ENCODE measurements at places on chromosomes 2 and 18.

DNA sequence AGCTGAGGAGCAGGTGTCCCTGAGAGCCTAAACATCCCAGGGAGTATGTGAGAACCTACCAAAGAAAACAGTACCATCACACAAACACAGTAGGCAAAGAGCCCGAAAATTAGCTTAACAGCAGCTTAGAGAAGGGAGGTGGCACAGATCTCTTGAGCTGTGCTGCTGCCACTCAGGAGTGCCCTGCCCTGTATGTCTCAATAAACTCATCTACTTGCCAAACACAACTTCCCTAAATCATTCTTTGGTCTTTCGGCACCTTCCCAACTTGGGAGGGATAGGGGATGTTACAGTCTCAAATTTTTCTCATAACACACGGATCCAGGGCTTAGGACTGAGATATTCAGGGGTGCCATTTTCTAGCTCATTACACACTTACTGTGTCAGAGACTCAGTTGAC lies 45.3 kb upstream of the C1D start:
- no peak for DNase-seq

- no peak for DNase-seq
Observed at GRCh38 chr18:78999939-79000338, 20.3 kb downstream of the SALL3 start.

- no peak for DNase-seq
Observed at GRCh38 chr2:235235977-235236767, 257.7 kb upstream of the AGAP1 start.

DNA sequence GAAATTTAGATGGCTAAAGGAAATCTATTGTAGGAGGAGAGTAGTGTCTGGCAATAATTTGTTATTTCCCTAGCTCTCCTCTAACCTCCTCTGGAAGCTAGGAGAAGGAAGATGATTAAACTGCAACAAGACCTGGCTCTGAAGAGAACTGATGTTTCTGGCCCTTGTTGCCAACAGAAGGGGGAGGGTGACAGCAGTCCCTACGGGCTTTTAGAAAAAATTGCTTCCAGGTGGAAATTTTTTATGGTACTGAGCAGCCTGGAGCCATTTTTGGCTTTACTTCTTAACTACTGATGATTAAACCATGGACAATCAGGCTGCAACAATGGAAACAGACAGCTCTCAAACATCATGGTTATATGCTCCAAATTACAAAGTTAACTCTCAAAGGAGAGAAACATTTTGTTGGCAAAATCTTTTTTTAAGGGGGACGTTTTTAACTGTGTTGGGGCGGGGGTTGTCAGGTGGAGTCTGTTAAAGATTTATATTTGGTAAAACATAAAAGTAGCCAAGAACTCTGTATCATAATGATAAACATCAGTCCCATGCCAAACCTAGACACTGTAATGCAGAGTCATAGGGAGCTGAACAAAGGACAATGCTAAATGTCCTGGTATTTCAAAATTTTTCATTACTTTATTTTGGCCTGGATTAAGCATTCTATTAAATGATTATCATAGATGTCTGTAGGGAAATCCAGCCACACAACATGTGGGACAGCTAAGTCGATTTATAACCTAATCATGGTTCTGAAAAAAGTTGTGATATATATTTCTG lies 70.0 kb downstream of the EXOC6B start:
- DNase-seq, result no peak

- no peak for DNase-seq
Observed at GRCh38 chr2:98160554-98160953, 73.6 kb downstream of the VWA3B start.

- no peak for DNase-seq
Observed at GRCh38 chr2:83674050-83674449, 785.0 kb downstream of the SUCLG1 start.

DNA sequence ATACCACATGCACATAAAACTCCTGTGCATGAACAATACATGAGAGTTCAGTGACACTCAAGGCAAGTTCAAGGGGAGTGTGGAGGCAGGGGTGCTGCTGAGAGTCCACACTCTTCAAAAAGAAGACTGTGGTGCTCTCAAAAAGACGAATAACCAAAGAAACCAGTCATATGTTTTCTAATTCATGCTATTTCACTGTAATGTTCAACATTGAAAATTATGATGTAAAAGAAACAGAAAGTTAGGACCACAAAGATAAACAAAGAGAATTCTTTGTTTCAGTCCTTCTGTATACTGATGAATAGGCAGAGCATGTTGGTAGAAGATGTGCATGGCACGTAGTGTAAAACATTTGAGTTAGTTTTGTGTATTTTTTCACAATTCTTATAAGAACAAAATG lies 864.2 kb upstream of the LRATD1 start:
- no peak for DNase-seq

GRCh38 chr18:30940952-30941539 lies 101.5 kb downstream of the DSC3 start:
- DNase-seq, result no peak
